Stimulated activated CD8-positive, alpha-beta memory T cell treated with anti-CD3 and anti-CD28 coated beads, Interleukin-15, amount 100 ng/mL, for 24 hours (primary cell): ENCODE measurements at places on chromosomes 11 and 22.

DNA sequence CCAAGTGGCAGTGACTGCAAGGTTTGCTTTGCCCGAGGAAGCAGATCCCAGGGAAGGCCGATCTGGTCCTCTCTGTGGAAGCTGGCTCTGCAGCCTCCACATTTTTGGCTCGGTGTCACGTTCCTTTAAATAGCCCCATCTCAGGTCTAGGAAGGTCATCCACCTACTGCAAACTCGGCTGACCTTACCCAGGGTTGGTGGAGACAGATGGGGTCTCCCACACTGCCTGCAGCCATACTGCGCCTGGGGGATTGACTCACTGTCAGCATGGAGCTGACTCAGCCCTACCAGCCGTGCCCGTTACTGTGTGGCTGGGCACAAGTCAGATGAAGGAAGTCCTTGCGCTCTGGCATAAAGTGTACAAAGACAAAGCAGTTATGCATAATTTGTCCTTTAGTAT, 16.9 kb downstream of the CDPF1 start:
- no peak for DNase-seq

- no peak for DNase-seq
Measured at GRCh38 chr22:29747832-29748231, 19.0 kb downstream of the ZMAT5 start.

DNA sequence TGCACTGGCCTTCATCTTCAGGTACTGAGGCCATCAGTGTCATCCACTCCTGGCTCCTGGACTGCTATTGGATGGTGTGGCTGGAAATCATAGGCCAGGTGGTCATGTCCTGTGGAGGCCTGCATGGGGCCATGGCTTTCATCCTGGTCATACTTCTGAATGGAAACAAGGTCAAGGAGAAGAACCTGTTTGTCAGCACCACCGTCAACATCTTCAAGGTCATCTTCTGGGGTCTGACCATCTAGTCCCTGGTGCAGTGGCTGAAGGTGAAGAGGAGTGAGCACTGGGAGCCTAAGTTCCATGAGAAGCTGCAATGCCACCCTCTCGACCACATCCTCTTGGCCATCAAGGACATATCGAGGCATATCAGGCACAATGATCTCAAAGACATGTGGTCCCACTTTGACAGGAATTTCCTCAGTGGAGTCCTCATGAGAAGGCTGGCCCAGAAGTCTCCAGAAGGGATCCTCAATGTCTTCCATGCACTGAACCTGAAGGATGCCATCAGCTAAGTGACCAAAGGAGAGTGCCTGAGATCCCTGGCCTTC, 120.0 kb upstream of the SERPIND1 start:
- no peak for DNase-seq

- DNase-seq: no peak
Measured at GRCh38 chr11:117634756-117635603, 162.0 kb downstream of the DSCAML1 start.

DNA sequence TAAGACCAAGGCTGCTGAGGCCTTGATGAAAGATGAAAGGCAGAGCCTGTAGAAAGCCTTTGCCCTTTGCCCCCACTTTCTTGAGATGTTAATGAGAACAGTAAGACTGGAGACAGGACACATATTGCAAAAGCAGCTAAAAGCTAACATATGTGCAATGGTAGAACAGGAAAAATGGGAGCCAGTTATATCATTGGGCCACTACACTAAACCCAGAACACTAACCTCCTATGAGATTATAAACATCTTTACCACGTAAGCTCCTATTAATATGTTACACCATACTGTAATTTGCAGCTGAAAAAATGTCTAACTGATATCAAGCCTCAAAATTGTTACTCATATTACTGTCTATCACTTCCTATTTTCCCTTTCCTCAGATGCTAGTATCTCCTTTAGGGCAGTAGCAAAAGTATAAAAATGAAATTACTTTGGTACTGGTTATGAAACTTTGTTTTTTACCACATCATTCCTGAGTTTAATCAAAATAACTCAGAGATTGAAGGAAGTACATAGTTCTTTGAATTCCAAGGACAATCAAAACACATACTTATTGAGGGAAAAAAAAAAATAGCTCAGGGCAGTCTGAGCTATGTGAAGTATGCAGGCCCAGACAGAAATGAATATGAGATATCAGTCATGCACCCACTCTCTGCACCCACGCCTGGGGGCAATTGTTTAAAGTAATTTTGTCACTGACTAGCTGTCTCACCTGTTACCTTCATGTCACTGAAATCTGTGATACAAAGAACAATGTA, 9.1 kb downstream of the HPS5 start:
- no peak for DNase-seq

GRCh38 chr11:134579724-134580609, 167.9 kb upstream of the B3GAT1 start:
- DNase-seq: no peak

DNA sequence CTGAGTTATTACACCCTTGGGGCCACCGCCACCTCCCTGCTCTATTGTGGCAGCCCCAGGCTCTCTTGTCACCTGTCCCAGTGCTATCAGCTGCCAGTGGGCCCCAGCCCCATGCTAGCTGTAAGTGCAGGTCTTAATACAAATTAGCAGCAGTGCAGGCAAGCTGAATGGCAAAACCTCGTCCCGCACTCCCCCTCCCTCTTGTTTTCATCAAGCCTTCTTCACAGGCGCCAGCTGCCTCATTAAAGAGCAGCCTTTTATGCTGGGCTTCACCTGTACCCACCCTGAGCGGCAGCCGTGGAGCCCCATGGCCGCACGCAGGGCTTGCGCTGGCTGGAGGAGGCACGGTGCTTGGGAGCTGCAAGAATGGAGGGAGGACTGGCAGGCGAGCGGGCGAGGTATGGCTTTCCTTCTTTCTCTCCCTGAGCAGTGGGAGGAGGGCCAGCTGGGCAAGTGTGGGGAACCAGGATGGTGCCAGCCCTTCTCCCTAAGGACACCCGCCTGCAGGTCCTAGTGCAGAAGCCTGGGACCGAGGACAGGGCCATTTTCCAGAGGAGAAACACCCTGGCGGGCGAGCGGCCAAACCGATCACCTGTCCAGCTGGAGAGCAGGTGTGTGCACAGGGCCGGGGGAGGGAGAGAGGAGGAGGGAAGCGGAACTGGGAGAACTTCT, 70.7 kb downstream of the FLI1 start:
- no peak for DNase-seq

GRCh38 chr11:122882857-122883645, 492 bp downstream of the JHY start:
- DNase-seq: no peak

- DNase-seq: no peak
Measured at GRCh38 chr11:26801601-26802000, 79.7 kb upstream of the SLC5A12 start.

GRCh38 chr11:61491736-61492395, 16.7 kb upstream of the LRRC10B start:
- no peak for DNase-seq

DNA sequence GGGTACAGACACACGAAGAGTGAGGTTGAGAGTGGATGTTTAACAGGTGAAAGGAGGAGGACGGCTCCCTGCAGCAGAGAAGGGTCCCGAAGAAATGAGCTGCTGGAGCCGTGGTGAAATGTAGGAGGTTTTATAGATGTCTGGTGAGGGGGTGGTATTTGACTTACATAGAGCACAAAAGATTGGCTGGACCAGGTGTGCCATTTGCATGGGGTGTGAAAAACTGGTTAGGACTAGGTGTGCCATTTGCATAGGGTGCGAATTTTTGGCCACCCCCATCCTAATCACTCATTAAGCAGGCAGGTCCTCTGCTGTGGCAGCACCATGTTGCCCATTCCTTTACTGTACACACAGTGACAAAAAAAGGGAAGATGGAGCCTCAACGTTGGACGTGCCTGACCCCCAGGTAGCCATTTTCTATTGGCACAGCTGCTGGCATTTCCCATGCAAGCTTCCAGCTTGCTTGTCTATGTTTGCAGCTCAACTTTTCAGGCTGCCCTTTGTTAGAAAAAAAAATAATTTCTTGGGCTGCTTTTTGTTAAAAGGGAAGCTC, 581.7 kb upstream of the B3GAT1 start:
- no peak for DNase-seq

- no peak for DNase-seq
Measured at GRCh38 chr11:134332189-134332631, 422 bp downstream of the GLB1L2 start.

DNA sequence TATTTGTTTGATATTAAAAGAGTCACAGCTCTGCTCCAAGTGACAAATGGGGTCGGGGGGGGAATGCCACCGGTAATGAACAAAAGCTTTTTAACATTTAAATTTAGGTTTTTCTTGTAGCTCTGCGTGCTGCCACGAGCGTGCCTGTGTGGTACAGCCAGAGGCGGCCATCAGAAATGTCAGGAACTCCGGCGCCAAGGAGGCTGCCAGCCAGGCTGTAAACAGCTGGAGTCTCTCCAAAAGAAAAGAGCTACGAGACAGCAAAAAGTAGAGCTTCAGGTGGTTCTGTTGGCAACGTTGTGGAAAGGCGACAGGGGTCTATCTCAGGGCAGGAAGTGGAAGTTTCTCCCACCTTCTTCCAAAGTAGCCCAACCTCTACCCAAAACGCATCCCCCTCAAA, 532.8 kb downstream of the OPCML start:
- DNase-seq: no peak

DNA sequence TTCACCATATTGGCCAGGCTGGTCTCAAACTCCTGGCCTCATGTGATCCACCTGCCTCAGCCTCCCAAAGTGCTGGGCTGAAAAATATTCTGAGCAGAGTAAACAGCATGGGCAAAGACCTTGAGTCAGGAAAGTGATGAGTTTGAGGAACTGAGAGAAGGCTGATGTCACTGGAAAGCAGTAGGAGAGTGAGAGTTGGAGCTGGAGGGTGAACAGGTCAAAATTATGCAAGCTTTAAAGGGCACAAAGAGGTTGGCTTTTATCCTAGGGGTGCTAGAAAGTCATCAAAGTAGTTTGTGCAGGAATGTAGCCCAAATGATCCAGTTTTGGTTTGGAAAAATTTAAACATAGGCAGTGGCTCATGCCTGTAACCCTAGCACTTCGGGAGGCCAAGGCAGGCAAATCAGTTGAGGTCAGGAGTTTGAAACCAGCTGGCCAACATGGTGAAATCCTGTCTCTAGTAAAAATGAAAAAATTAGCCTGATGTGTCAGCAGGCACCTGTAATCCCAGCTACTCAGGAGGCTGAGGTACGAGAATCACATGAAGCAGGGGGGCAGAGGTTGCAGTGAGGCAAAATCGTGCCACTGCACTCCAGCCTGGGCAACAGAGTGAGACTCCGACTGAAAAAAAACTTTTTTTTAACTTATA, 44.7 kb upstream of the CXCR5 start:
- no peak for DNase-seq

- no peak for DNase-seq
Measured at GRCh38 chr11:79113054-79113690, 327.7 kb downstream of the TENM4 start.

DNA sequence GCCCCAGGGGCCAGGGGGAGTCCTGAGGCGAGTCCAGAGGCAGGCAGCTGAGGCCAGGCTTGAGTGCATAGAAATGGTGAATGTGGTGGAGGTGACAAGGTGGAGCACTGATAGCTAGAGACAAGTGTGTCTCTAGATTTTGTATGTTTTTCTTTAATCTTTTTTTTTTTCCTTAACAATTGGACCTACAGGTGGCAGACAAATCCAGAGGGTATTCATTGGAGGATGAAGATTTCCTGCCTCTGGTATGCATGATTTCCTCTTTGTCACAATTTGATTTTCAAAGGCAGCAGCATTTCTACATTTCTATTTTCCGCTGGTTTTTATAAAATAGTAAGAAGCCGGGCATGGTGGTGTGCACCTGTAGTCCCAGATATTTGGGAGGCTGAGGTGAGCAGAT, 47.7 kb upstream of the DKK3 start:
- no peak for DNase-seq

- DNase-seq: no peak
Measured at GRCh38 chr11:100297516-100297915, 389.6 kb upstream of the ARHGAP42 start.

DNA sequence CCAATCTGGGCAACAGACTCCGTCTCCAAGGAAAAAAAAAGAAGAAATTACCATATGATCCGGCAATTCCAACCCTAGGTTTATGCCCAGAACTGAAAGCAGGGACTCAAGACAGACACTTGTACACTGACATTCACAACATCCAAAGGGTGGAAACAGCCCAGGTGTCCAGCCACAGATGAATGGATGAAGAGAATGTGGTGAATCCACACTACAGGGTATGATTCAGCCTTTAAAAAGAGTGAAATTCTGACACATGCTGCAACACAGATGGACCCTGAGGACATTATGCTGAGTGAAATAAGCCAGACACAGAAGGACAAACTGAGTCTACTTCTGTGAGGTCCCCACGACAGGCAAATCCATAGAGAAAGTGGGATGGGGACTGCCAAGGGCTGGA, 43.9 kb downstream of the SGSM3 start:
- no peak for DNase-seq

DNA sequence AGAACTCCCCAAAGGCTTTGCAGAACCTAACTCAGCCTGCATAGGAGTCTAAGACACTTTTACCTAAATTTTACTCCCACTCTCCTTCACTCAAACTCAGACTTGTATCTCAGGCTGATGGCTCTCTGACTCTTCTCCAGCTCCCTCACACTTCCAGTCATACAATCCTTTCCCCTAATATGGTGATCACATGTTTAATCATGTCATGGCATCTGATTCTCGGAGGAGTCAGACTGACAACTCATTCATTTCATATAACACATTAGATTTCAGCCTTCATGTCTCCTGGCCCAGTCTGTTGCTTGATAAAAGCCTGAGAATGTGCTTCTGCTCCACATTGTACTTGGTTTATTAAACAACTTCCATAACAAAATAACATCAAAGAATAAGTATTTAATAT, 1503.9 kb upstream of the TENM4 start:
- DNase-seq: no peak

- no peak for DNase-seq
Measured at GRCh38 chr11:844693-845644, 2.3 kb downstream of the TSPAN4 start.

DNA sequence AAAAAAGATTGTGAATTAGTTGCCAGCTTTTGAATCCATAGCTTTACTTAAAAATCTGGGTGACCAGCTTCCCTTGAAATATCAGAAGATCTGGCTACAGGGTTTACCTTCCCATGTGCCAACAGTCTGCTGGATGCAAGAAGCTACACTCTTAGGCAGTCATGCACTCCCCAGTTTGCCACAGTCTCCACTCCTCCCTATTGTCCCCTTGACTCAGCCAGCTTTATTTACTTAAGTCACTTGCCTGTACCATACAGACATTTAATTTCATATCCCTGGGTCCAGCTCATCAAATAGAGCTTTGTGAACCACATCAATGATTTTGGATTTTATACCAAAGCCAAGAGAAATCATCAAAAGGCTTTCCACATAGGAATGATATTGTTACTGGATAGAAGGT, 12.2 kb downstream of the MCHR1 start:
- no peak for DNase-seq

GRCh38 chr11:5620651-5621521, 3.9 kb upstream of the TRIM34 start:
- no peak for DNase-seq
